ENCODE measurements at places on chromosomes 1 and 21. TPM values are rescaled to one million over a fixed set of nuclear protein-coding genes. Genes with fewer than 3 reads are reported as not detected.
A peak's percentile ranks its signal among the peaks of the same experiment; 100 is the strongest.

S100A8 gene
- not detected for total RNA-seq

ATXN7L2 gene
- 11.1 TPM for total RNA-seq

CD5L gene
- total RNA-seq: not detected

CDC42SE1 gene
- total RNA-seq: 136 TPM

ELAPOR1 gene
- 9.1 TPM for total RNA-seq

SLC2A5 gene
- total RNA-seq: not detected

MYOG gene
- total RNA-seq: not detected

IQGAP3 gene
- 19.3 TPM for total RNA-seq

HRNR gene
- total RNA-seq: not detected

TEDDM1 gene
- not detected for total RNA-seq

BTG2 gene
- total RNA-seq: 150 TPM

ADGRL4 gene
- not detected for total RNA-seq

SPRR2A gene
- total RNA-seq: not detected

SDE2 gene
- 18.0 TPM for total RNA-seq

CLDN14 gene
- total RNA-seq: not detected

- DNase-seq: no peak
Measured at GRCh38 chr1:9135073-9135836, 6.4 kb upstream of the GPR157 start.

- DNase-seq: no peak
Measured at GRCh38 chr1:234716908-234717375, 107.0 kb upstream of the IRF2BP2 start.

DNA sequence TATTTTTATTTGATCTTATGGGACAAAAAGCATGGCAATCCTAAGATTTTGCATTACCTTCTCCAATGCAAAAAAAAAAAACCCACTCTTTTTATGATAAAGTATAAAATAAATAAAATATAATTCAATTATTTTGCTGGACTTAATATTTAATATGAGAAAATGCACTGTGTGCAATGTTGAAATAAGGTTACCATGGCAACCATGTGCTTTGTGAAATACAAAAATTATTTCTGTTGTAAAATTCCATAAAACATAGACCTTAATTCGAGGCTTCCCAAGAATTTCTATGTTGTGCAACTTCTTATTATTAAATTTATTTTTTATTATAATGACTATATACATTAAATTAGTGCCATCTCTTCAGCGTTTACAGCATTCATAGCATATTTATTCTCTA, 989.5 kb downstream of the MRPL39 start:
- DNase-seq: no peak

GRCh38 chr1:231157311-231157710, 4.5 kb upstream of the TRIM67 start:
- DNase-seq: no peak

DNA sequence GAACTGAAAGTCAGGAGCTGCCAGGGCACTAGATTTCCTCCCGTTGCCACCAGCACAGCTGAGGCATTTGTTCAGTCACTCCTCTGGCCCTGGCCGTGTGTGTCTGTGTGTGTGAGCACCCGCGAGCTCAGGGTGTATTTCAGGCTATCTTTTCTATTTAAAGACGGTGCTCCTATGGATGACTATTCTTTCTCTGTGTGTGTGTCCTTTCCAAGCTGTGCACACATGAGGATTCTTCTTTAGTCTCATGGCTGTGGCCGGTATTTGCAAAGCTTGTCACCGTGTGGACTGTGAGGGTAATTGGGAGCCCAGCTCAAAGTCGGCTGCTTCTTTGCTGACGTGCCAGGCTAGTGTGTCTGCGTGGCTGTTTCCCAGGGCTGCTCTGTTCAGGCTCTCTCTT, 3.0 kb upstream of the KCND3 start:
- DNase-seq: no peak

- peak; percentile 63 for DNase-seq
Measured at GRCh38 chr1:155192346-155193274, 15.1 kb downstream of the THBS3 start.

GRCh38 chr1:211260141-211261107, 1.3 kb downstream of the RCOR3 start:
- peak; percentile 83 for DNase-seq

DNA sequence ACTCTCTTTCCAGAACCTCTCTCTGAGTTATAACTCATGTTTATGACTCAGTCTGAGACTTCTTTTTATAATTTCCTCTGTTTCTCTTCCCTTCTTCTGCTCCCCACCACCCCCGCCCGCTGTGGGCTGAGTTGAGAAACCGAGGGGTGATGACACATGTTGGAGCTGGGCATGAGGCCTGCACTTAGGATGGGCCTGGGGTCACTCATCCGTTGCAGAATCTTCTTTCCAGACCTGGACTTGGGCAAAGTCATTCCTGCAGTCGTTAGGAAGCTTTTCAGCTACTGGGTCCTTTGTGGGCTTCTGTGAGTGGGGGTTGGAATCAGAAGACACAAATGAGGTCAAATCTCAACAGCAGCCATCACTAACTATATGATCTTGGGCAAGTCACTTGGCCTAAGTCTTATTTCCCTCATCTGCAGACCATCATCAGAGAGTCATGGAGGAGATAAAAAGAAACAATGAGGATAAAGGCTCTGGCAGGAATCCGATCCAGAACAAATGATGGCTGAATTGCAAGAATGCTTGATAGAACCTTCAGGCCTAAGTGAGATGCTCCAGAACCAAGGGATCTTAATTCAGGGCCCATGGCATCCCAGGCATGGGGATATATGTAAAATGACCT, 53.4 kb downstream of the RPS6KA1 start:
- peak; percentile 94 for DNase-seq

DNA sequence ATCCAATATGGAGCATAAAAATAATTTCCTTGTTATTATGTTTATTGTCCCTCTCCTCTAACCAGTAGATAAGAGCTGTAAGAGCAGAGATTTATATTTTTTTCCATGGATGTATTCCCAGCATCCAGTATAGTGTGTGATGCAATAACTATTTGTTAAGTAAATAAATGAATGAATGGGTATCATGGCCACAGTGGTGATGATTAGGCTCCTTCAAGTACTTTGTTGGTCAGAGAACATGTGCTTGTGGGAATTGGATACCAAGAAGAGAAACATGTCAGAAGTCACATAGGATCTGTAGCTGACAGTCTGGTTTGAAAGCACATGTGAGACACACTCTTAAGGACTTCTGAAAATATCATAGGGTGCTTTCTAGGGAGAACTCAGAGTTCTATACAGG, 588.5 kb downstream of the AGBL4 start:
- no peak for DNase-seq

DNA sequence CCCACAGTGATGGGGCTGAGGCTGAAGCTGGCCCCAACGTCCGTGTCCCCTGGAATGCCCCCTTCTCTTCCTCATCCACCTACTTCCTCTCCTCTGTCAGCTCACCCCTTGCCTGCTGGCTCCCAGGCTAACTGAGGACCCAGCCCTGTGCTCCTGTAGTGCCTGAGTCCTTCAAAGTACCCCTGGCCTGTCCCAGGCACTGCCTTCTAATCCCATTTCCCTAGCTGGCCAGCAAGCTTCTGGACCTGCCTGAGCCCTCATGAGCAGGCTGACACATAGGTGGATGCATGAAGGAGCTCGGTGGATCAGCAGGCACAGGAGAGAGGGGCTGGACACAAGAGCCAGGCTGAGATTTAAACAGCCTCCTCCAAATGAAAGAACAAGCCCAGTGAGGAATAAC, 650.8 kb downstream of the NPHP4 start:
- DNase-seq: no peak

GRCh38 chr21:45482899-45483821, 59.1 kb downstream of the SLC19A1 start:
- peak; percentile 60 for DNase-seq

GRCh38 chr1:243848165-243848857, 1.7 kb downstream of the AKT3 start:
- no peak for DNase-seq

- no peak for DNase-seq
Measured at GRCh38 chr1:197771904-197772556, 3.2 kb downstream of the DENND1B start.

DNA sequence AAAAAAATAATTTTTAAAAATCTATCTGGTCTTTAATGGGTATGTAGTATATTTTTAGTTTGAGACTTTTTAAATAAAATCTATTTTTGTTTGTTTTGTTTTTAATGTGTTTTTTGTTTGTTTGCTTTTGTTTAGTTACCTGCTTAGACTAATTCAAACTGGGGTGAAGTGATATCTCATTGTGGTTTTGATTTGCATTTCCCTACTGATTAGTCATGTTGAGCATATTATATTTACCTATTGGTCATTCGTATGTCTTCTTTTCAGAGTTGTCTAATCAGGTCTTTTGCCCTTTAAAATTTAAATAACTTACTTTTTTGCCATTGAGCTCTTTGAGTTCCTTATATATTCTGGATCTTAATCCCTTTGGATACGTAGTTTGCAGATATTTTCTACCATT, 20.3 kb downstream of the CD1B start:
- no peak for DNase-seq

DNA sequence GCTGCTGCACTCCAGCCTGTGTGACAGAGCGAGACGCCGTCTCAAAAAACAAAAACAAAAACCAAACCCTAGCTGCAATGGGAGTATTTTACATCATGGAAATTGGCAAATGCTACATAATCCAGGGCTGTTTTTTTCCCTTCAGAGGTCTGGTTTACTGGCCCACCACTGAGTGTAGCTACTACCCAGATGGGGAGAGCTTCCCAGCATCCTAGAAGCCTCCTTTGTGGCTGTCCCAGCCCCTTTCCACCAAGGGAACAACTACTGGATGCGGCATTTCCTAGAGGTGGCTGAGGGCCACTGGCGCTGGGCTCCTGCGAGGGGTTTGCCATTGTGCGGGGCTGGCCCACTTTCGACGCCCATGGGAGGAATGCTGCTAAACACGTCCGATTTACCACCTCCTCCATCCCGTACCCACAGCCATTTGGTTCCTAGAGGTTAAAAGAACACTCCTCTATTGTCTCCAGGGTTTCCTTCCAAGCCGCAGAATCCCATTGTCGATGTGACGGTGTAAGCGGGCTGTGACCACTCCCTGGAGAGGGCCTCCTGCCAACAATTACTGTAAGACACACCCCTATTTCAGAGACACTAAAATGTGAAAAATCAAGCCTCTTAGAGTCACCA, 55.4 kb downstream of the RUNX3 start:
- peak; percentile 1 for DNase-seq

GRCh38 chr1:167465743-167466142, 52.6 kb downstream of the CD247 start:
- no peak for DNase-seq

DNA sequence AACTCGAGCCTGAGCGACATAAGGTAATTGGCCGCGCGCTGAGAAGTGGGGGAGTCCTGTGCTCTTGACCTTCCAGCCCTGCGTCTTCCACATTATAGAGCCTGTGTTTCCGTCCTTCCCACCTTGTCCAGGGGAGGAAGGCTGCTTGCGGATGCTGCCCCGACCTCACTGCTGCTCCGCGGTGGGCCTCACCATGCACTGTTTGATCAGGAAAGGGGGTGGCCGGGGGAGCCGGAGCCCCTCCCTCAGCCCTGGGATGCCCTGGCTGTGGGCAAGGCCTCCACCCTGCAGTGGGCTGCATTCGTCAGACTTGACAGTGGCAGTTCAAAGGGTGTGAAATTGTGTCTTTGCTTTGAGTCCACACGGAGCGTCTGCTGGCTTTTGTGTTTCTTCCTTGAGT, 30.1 kb downstream of the PCNT start:
- no peak for DNase-seq

GRCh38 chr1:44239961-44240371, 26.7 kb downstream of the DMAP1 start:
- no peak for DNase-seq

DNA sequence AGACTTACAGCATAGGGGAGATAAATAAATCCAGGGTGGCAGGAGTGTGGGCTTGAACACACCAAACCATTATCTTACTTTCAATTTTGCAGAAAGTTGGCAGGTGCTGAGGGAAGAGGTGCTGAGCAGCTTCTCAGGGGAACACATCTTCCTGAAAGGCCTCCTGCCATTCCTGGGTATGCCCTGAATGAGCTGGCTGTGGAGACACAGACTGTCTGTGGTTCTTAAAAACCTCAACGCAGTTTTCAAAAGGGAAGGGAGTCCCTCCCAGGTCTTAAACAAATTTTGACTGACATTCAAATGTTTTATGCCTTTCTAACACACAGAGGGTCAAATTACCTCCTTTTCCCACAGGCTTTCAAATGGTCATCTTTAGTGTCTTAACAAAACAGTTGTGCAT, 166.9 kb downstream of the TNFSF18 start:
- peak; percentile 24 for DNase-seq

DNA sequence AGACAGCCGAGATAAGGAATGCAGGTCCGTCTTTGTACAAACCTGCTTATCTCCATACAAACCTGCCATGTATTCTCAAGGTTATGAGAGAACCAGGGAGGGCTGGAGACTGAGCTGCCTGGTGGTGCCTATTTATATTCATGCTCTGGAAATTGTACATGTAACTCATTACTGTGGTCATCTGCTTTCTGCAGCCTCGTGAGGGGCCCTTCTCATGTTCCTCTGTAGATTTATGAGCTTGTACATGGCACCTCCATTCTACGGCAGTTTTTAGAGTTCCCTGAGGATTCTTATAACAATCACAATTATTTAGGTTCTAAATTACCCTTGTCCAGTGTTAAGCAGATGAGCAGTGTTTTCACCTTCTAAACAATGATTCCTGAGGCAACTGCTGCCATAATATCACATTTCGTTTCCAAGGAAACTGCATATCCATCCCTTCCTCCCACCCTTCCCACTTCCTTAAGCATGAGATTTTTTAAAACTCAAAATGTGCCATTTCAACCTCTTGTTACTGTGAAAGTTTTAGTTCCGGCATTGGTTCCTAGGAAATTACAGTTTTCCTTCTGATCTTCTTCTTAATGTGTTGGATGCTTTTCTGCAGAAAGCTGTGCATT, 112.1 kb downstream of the ST6GALNAC3 start:
- no peak for DNase-seq
